ENCODE measurements at places on chromosomes 16 and 17.

GRCh38 chr17:76791053-76791980 is 53.4 kb downstream of the MFSD11 start:
- DNase-seq = no peak

DNA sequence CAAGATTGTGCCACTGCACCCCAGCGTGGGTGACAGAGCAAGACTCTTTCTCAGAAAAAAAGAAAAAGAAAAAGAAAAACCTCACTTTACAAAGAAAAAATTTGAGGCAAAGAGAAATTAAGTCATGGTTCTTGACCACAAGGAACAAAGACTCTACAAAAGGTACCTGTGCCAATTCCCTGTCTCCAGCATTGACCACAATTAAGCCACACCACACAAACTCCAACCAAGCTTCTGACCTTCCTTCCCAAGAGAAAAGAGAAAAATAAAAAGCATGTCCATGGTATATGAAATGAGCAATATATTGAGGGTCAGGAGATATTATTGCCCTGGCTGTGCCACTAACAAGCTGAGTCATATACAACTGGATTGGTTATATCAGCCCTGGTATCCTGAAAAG is 146.3 kb upstream of the NOG start:
- no peak for DNase-seq

GRCh38 chr16:77574867-77575624 is 140.2 kb upstream of the ADAMTS18 start:
- no peak for DNase-seq

DNA sequence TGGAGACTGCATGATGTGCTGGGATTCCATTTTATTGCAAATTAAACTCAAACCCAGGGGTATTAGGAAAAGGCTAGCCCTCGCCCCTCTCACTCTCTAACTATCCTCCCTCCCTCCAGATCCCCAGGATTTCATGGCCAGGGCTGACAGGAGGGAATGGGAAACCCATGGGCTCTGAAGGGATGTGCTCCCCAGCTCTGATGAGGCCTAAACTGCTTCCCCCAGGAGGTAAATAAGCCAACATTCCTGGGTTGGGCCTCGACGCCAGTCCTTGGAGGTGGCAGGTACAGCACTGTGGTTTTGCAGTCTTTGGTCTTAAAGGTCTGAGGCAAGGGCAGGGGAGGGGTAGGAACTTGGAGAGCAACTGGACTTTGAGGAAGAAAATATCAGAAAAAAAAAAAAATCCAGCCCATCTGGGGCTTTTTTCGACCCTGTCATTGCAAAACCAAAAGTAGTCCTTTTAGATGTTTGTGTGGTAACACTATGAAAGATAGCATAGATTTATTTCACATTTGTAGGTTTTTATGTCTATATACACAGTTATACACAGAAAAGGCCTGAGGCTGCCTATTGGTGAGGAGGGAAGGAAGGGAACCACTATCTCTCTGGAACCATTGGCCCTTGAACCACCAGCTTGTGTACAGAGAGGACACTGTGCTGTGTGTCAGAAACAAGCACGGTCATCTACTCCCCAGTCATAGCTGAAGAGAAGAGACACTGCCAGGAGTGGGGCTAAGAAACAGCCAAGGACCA is 12.0 kb downstream of the C17orf113 start:
- no peak for DNase-seq

DNA sequence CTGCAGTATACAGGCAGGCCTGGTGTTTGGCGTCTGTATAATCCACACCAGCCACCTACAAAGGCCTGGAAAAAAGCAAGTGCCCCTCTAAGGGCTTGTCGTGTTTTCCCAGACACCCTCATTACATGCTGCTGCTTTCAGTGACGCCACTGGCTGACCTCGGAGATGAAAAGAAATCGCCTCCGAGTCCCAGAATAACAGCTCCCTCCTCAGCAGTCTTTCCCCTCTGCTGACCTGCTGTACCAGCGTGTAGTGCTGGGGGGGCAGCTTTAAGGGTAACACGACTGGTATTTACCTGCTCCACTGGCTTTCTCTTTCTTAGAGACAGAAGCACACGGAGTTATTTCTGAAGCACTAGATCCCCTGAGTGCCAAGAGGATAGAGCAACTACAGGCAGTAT is 296.8 kb downstream of the GRIN2A start:
- DNase-seq = no peak
